ENCODE measurements at places on chromosomes 3 and 15. TPM values are rescaled to one million over a fixed set of nuclear protein-coding genes. Genes with fewer than 3 reads are reported as not detected.

The OR5K2 gene
- not detected for total RNA-seq

- DNase-seq: no peak
- no peaks in the 10 kb centered on the region for H3K27me3 ChIP-seq
- no peaks in the 10 kb centered on the region for H3K4me1 ChIP-seq
- H3K36me3 ChIP-seq: no peaks in the 10 kb centered on the region
Observed at GRCh38 chr15:50116477-50116876, 2.6 kb downstream of the ATP8B4 start.

DNA sequence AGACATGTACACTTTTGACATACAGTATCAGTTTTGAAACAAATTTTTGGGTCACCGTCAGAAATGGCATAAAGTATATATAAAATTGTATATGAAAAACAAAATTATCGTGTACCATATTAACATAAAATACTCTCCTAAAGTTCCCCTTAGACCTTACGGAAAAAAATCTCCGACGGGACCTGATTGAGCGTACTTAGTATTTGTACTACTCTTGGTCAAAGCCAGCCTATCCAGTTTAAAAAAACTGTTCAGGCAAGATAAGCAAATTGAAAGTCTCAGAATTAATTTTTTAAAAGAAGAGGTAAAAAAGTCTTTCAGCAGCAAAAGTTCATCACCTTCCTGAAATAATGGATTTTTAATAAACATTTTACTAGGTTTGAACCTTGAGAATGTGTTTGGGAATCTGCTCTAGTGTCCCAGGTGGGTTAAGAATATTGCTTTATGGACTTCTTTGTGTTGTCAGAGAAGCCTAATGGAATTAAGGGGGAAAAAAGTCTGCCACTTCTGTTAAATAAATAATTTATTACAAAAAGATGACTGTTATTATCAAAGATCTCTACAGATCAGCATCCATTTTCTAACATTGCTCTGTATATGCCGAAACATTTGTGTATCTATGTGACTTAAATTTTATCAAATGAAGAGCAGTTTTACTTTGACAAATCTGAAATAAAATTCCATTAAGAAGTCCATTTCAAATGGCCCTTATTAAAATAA is 48.6 kb downstream of the ZBTB20 start:
- no peak overlapping the region for H3K4me3 ChIP-seq
- no peaks in the 10 kb centered on the region for H3K36me3 ChIP-seq
- no peaks in the 10 kb centered on the region for H3K4me1 ChIP-seq
- H3K27ac ChIP-seq: no peak overlapping the region
- no peaks in the 10 kb centered on the region for H3K27me3 ChIP-seq

DNA sequence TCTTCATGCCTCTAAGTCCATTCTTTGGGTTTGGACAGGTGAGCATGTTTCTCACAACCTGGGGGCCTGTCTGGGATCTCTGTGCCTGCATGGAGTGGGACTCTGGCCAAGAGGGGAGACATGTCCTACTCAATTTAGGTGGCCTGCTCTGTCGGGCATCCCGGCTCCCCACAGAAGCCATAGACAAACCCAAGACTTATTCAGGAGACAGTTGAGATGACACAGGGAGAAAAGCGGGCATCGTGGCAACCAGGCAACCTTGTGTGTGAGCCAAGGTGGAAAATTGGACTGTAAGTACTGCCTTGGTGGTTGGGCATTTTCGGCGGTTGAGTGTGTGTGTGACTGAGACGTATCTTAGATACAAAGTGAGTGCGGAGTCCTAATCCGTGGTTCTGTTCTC is 40.5 kb downstream of the PPCDC start:
- H3K4me1 ChIP-seq: no peaks in the 10 kb centered on the region
- H3K36me3 ChIP-seq: no peaks in the 10 kb centered on the region
- no peak overlapping the region for H3K4me3 ChIP-seq
- H3K27ac ChIP-seq: no peak overlapping the region
- H3K27me3 ChIP-seq: no peaks in the 10 kb centered on the region

GRCh38 chr3:152444029-152444641 is 175.4 kb downstream of the MBNL1 start:
- DNase-seq: peak; percentile 65
- no peaks in the 10 kb centered on the region for H3K27me3 ChIP-seq
- H3K4me1 ChIP-seq: peaks cover 8% of the 10 kb centered on the region
- H3K36me3 ChIP-seq: peaks cover 17% of the 10 kb centered on the region
- H3K27ac ChIP-seq: no peak overlapping the region
- H3K4me3 ChIP-seq: no peak overlapping the region

- no peak overlapping the region for H3K27ac ChIP-seq
- H3K36me3 ChIP-seq: no peaks in the 10 kb centered on the region
- H3K4me1 ChIP-seq: peaks cover 3% of the 10 kb centered on the region
- no peaks in the 10 kb centered on the region for H3K27me3 ChIP-seq
Observed at GRCh38 chr3:32873531-32874130, 55.8 kb downstream of the TRIM71 start.

GRCh38 chr15:60590935-60591495 is 112.1 kb upstream of the ICE2 start:
- H3K4me1 ChIP-seq: peaks cover 10% of the 10 kb centered on the region
- H3K4me3 ChIP-seq: peak overlapping the region; percentile 46
- H3K27ac ChIP-seq: no peak overlapping the region
- H3K36me3 ChIP-seq: no peaks in the 10 kb centered on the region
- DNase-seq: no peak

The LTK gene
- not detected for total RNA-seq

- no peak for DNase-seq
- no peak overlapping the region for H3K27ac ChIP-seq
- no peaks in the 10 kb centered on the region for H3K27me3 ChIP-seq
- no peaks in the 10 kb centered on the region for H3K4me1 ChIP-seq
Observed at GRCh38 chr3:180267202-180267843, 230.6 kb upstream of the PEX5L start.

GRCh38 chr3:94909726-94910125 is 846.9 kb downstream of the NSUN3 start:
- no peak for DNase-seq
- H3K27ac ChIP-seq: no peak overlapping the region
- H3K4me3 ChIP-seq: no peak overlapping the region
- H3K36me3 ChIP-seq: no peaks in the 10 kb centered on the region
- H3K4me1 ChIP-seq: no peaks in the 10 kb centered on the region

The ERC2 gene
- total RNA-seq: 0.33 TPM

The LEKR1 gene
- not detected for total RNA-seq

The CHRFAM7A gene
- 11.5 TPM for total RNA-seq

DNA sequence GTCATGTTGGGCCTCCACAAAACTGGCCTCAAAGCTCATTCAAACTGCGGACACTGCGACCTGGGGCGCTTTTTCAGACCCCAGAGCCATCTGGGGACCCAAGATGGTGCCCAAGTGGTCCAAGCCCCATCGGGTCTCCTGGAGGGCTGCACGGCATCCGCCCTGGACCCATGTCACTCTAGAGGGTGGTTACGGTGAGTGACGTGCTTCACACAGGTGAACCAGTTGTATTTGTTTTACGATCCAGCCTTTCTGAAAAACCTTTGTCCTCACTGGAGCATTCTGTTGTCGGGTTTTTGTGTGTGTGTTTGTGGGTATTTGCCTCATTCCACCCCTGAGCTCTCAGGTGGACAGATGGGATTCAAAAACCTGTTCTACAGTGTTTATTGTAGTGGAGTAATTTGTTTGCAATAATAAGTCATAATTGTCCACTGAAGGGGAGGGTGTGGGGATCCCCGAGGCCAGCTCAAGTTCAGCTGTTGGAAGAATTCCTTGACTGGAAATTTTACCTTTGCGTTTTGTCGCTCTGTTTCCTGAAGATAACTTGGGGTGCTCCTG is 1.9 kb downstream of the SLC51A start:
- no peak for DNase-seq
- H3K4me3 ChIP-seq: no peak overlapping the region
- no peak overlapping the region for H3K27ac ChIP-seq
- H3K36me3 ChIP-seq: no peaks in the 10 kb centered on the region
- H3K27me3 ChIP-seq: no peaks in the 10 kb centered on the region

GRCh38 chr3:36743826-36744225 is 20.5 kb downstream of the DCLK3 start:
- no peaks in the 10 kb centered on the region for H3K36me3 ChIP-seq
- H3K27me3 ChIP-seq: no peaks in the 10 kb centered on the region
- DNase-seq: no peak
- no peak overlapping the region for H3K4me3 ChIP-seq
- H3K27ac ChIP-seq: no peak overlapping the region
